ENCODE measurements at places on chromosomes 1 and 21.

GRCh38 chr1:60428127-60428526 lies 354.6 kb upstream of the C1orf87 start:
- no peak for DNase-seq

- DNase-seq = no peak
Measured at GRCh38 chr1:205688171-205689080, 8.1 kb upstream of the SLC45A3 start.

DNA sequence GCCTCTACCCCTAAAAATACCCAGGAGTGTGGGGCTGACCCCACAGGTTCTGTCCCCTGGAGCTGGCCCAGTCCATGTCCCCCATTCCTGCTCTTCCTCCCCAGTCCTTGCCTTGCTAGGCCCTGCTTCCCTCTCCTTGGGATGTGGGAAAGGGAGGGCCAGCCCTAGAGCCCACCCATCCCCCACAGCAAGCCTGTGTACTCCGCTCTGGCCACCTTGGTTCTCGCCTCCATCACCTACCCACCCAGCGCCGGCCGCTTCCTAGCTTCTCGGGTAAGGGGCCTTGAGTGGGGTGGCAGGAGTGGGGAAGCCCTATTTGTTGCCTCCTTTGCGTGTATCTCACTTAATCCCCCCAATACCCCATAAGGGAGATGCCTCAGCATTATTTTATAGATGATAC lies 6.7 kb downstream of the CLCNKB start:
- DNase-seq = no peak

DNA sequence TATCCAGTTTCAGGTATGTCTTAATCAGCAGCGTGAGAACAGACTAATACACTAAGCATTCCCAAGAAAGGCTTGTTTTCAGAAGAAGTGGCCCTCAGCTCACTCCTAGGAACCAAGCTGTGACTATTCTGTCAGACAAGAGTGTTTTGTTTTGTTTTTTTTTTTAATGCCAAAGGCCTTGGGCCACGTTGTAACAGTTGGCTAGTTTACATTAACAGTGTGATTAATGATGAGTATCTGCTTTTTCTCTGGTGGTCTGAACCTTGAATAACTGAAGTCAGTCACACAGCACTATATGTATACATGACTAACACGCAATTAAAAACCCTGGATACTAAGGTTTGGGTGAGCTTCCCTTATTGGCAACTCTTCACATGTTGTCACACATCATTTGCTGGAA lies 21.9 kb downstream of the DPYD start:
- DNase-seq = no peak

GRCh38 chr1:25926731-25927496 lies 20.7 kb upstream of the STMN1 start:
- DNase-seq = no peak
